ENCODE measurements at places on chromosomes 3 and 15. TPM values are rescaled to one million over a fixed set of nuclear protein-coding genes. Genes with fewer than 3 reads are reported as not detected.
A peak's percentile ranks its signal among the peaks of the same experiment; 100 is the strongest.

DNA sequence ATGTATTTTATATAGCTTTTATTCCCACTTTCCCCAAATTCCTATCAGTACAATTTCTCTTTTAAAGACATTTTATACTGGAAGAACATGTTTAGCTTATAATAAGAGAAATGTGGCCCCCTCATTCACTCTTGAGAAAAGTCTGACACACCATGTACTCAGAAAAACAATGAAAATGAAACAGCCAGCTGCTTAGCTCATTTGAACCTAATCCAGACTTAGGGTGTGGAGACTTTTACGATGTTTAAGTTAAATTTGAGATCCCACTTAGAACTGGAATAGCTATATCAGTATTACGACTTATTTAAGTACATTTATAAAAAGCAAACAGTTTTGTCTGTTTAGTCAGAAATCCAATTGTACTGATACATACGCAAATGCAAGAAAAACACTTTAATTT lies 252.3 kb upstream of the ARRDC4 start:
- no peak overlapping the region for H3K27ac ChIP-seq
- no peaks in the 10 kb centered on the region for H3K36me3 ChIP-seq
- DNase-seq, result no peak
- H3K4me1 ChIP-seq, result no peaks in the 10 kb centered on the region
- no peak overlapping the region for H3K4me3 ChIP-seq

DNA sequence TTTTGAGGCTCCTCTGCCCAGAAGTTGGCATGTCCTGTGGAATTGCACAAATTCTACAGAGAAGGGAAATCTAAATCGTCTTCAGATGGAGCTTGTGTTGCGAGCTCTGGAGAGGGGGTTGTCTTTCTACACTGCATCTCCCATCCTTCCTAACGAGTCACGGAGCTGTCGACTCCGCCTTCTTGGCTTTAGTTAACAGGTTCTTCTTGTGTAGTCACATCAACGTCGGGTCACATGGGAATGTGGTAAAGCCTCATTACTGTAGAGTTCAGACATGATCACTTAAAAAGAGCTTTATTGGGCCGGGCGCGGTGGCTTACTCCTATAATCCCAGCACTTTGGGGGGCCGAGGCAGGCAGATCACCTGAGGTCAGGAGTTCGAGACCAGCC lies 60.0 kb downstream of the DNASE1L3 start:
- H3K4me3 ChIP-seq, result no peak overlapping the region
- H3K27ac ChIP-seq, result no peak overlapping the region
- DNase-seq, result no peak
- H3K4me1 ChIP-seq, result peaks cover 6% of the 10 kb centered on the region

GRCh38 chr3:10534066-10534465 lies 28.7 kb upstream of the ATP2B2 start:
- DNase-seq, result no peak
- no peak overlapping the region for H3K4me3 ChIP-seq
- no peaks in the 10 kb centered on the region for H3K4me1 ChIP-seq
- H3K36me3 ChIP-seq, result no peaks in the 10 kb centered on the region

GRCh38 chr15:74785194-74786032 lies 3.5 kb downstream of the CSK start:
- H3K4me3 ChIP-seq, result no peak overlapping the region
- peaks cover 84% of the 10 kb centered on the region for H3K4me1 ChIP-seq
- no peak for DNase-seq
- H3K27me3 ChIP-seq, result no peaks in the 10 kb centered on the region

DNA sequence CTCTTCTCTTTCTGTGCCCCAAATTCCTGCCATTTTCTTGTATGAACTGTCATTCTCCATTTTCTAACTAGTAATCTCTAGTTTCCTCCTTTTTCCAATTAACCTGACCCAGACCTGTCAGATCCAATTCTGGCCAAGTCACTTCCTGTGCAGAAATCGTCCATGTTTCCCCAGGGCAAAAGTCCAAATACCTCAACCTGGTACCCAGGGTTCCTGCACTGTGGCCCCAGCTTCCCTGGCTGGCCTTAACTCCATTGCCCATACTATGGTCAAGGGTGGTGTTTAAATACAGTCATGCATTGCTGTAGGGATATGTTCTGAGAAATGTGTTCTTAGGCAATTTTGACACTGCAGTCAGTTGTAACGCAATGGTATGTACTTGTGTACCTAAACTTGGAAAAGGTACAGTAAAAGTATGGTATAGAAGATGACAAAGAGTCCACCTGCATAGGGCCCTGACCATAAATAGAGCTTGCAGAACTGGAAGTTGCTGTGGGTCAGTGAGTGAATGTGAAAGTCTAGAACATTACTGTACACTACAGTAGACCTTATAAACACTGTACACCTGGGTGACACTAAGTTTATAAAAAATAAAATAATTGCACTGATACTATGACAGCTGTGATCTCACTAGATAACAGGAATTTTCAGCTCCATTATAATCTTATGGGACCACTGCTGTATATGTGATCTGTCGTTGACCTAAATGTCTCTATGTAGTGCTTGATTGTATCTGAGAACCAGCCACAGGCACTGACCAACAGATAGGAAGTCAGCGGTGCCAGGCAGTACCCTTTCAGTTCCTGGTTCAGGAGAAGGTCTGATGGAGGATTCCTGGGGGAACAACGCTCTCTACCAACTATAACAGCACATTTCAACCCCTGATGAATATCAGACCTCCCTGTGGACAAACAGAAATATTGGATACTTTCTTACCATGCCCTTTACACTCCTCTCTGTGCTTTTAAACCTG lies 336.1 kb upstream of the PROK2 start:
- H3K4me3 ChIP-seq, result no peak overlapping the region
- DNase-seq, result no peak
- H3K27me3 ChIP-seq, result no peaks in the 10 kb centered on the region
- no peak overlapping the region for H3K27ac ChIP-seq

GRCh38 chr3:10937141-10937825 lies 55.3 kb upstream of the SLC6A1 start:
- H3K4me1 ChIP-seq, result no peaks in the 10 kb centered on the region
- H3K4me3 ChIP-seq, result no peak overlapping the region
- H3K36me3 ChIP-seq, result no peaks in the 10 kb centered on the region
- no peaks in the 10 kb centered on the region for H3K27me3 ChIP-seq
- no peak overlapping the region for H3K27ac ChIP-seq
- DNase-seq, result no peak

GRCh38 chr3:130941793-130942192 lies 47.9 kb downstream of the ATP2C1 start:
- no peak for DNase-seq
- no peaks in the 10 kb centered on the region for H3K4me1 ChIP-seq
- no peaks in the 10 kb centered on the region for H3K36me3 ChIP-seq
- no peak overlapping the region for H3K27ac ChIP-seq
- H3K27me3 ChIP-seq, result no peaks in the 10 kb centered on the region

- H3K27me3 ChIP-seq, result no peaks in the 10 kb centered on the region
- no peaks in the 10 kb centered on the region for H3K4me1 ChIP-seq
- no peak overlapping the region for H3K4me3 ChIP-seq
- no peaks in the 10 kb centered on the region for H3K36me3 ChIP-seq
Observed at GRCh38 chr3:15654891-15655290, 53.3 kb downstream of the BTD start.

- no peak overlapping the region for H3K27ac ChIP-seq
- no peaks in the 10 kb centered on the region for H3K36me3 ChIP-seq
- DNase-seq, result no peak
- H3K4me3 ChIP-seq, result no peak overlapping the region
Observed at GRCh38 chr15:67006083-67007065, 59.0 kb upstream of the SMAD3 start.

GRCh38 chr3:194756460-194756779 lies 70.7 kb downstream of the FAM43A start:
- H3K36me3 ChIP-seq, result no peaks in the 10 kb centered on the region
- no peaks in the 10 kb centered on the region for H3K4me1 ChIP-seq
- no peaks in the 10 kb centered on the region for H3K27me3 ChIP-seq
- DNase-seq, result no peak
- no peak overlapping the region for H3K27ac ChIP-seq

- H3K4me1 ChIP-seq, result no peaks in the 10 kb centered on the region
- H3K4me3 ChIP-seq, result no peak overlapping the region
- no peak for DNase-seq
- H3K27me3 ChIP-seq, result no peaks in the 10 kb centered on the region
- H3K27ac ChIP-seq, result no peak overlapping the region
- no peaks in the 10 kb centered on the region for H3K36me3 ChIP-seq
Observed at GRCh38 chr15:81950841-81951414, 94.9 kb downstream of the MEX3B start.

GRCh38 chr15:68278595-68279405 lies 1.3 kb downstream of the FEM1B start:
- peak overlapping the region; percentile 98 for H3K27ac ChIP-seq
- H3K4me1 ChIP-seq, result peaks cover 33% of the 10 kb centered on the region
- peak overlapping the region; percentile 80 for H3K4me3 ChIP-seq
- DNase-seq, result no peak

- no peaks in the 10 kb centered on the region for H3K36me3 ChIP-seq
- no peaks in the 10 kb centered on the region for H3K27me3 ChIP-seq
- DNase-seq, result no peak
Observed at GRCh38 chr3:30282154-30282696, 324.2 kb upstream of the TGFBR2 start.

DNA sequence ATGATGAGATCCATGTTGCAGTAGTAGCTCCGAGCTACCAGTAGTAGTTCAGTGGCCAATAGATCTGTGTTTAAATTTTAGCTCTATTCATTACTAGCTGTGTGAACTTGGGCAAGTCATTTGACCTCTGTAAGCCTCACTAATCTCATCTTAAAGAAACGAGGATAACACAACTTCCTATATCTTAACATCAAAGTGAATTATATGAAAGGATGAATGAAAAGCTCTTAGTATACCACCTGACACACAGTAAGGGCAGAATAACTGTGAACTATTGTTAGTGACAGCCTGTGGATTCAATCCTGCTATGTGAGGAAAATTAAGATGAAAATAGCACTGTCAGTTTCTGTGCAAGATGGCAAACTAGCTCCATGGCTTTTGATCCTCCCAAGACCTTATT lies 114.5 kb upstream of the PHLDB2 start:
- H3K27ac ChIP-seq, result no peak overlapping the region
- H3K36me3 ChIP-seq, result no peaks in the 10 kb centered on the region
- no peaks in the 10 kb centered on the region for H3K27me3 ChIP-seq
- peaks cover 4% of the 10 kb centered on the region for H3K4me1 ChIP-seq
- no peak for DNase-seq

GRCh38 chr3:60355825-60356224 lies 895.4 kb downstream of the FHIT start:
- H3K4me1 ChIP-seq, result no peaks in the 10 kb centered on the region
- H3K36me3 ChIP-seq, result no peaks in the 10 kb centered on the region

- no peaks in the 10 kb centered on the region for H3K27me3 ChIP-seq
- H3K27ac ChIP-seq, result no peak within 1 kb of the TSS
- no peaks in the 10 kb centered on the region for H3K36me3 ChIP-seq
- peak; percentile 77 for DNase-seq
Observed at GRCh38 chr3:100993309-100993708, at the start of gene ABI3BP. Gene ABI3BP (minus strand): TSS chr3:100993421. CDS start chr3:100993384, 37 bp downstream.

GRCh38 chr3:148861277-148861869 lies 3.7 kb upstream of the CPA3 start:
- no peak overlapping the region for H3K27ac ChIP-seq
- H3K4me1 ChIP-seq, result peaks cover 4% of the 10 kb centered on the region
- H3K4me3 ChIP-seq, result no peak overlapping the region
- no peaks in the 10 kb centered on the region for H3K36me3 ChIP-seq

DNA sequence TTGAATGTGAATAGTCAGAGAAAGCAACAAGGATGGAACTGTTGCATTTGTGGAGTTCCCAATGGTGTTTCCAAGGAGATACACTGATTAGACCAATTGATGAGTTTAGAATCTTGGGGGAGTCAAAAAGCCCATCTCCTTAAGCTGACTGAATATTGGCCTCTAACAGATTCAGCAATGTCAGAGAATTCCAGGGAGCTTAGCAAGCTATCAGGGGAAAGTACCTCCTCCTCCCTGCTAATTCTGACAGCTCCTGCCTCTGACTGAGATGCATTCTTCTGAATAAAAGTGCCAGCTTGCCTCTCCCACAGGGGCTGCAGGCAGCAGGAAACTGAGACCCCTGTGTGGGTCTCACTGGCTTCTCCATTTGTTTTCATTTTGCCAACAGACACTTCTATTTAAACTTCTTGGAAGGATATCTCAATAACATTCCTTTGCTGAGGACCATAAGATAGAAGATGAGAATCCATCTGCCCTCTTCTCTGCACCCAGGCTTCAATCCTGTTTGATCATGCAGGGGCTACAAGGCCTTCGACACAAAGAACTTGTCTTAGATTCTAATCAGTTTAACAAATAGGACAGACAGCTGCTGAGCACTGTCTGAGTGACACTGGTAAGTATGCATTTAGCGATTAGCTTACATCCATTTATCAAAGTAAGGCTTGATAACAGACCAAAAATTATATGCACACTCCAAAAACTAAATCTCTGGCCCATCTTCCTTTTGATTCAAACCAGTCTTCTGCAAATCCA lies 1080.8 kb downstream of the TUSC7 start:
- no peak overlapping the region for H3K27ac ChIP-seq
- no peak for DNase-seq
- no peaks in the 10 kb centered on the region for H3K4me1 ChIP-seq

DNA sequence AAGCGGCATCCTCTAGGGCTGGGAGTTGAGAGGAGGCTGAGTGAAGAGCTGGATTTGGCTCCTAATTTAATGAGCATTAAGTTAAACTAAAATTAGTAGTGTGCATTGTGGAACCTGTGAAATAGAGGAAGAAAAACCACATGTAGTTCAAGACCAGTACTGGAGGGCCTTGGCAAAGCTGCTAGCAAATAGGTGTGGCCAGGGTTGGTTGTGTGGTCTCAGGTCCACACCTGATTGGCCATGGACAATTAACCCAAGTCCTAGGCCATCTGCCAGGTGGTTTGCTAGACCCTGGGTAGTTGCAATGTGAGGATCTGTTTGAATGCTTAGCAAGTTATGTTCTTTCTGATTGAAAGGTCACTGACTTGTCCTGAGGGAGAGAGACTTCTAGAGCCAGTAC lies 275.5 kb downstream of the PDCD6IP start:
- no peak for DNase-seq
- H3K36me3 ChIP-seq, result no peaks in the 10 kb centered on the region
- H3K27me3 ChIP-seq, result no peaks in the 10 kb centered on the region
- H3K4me3 ChIP-seq, result no peak overlapping the region
- H3K4me1 ChIP-seq, result no peaks in the 10 kb centered on the region

- no peaks in the 10 kb centered on the region for H3K36me3 ChIP-seq
- no peaks in the 10 kb centered on the region for H3K4me1 ChIP-seq
- H3K27ac ChIP-seq, result no peak overlapping the region
- H3K4me3 ChIP-seq, result no peak overlapping the region
Observed at GRCh38 chr3:9617056-9617455, 32.2 kb upstream of the MTMR14 start.

The TMEM212 gene
- total RNA-seq, result not detected

The ZNF80 gene
- total RNA-seq, result not detected

The SLC22A13 gene
- total RNA-seq, result 0.40 TPM

The NR2E3 gene
- 0.46 TPM for total RNA-seq

The GRK7 gene
- total RNA-seq, result not detected

The CLEC3B gene
- 74.7 TPM for total RNA-seq

The FETUB gene
- not detected for total RNA-seq

The MITF gene
- total RNA-seq, result 9.1 TPM

The IRAK2 gene
- 7.2 TPM for total RNA-seq

The PRSS50 gene
- not detected for total RNA-seq

The AMT gene
- 33.0 TPM for total RNA-seq

The MYZAP gene
- 66.8 TPM for total RNA-seq

The CCR1 gene
- total RNA-seq, result 18.1 TPM

The CHAC1 gene
- 0.84 TPM for total RNA-seq

The SOX14 gene
- not detected for total RNA-seq

Data from adrenal gland (tissue), 19 donors.